ENCODE measurements at places on chromosomes 5 and 9. TPM values are rescaled to one million over a fixed set of nuclear protein-coding genes. Genes with fewer than 3 reads are reported as not detected.

DNA sequence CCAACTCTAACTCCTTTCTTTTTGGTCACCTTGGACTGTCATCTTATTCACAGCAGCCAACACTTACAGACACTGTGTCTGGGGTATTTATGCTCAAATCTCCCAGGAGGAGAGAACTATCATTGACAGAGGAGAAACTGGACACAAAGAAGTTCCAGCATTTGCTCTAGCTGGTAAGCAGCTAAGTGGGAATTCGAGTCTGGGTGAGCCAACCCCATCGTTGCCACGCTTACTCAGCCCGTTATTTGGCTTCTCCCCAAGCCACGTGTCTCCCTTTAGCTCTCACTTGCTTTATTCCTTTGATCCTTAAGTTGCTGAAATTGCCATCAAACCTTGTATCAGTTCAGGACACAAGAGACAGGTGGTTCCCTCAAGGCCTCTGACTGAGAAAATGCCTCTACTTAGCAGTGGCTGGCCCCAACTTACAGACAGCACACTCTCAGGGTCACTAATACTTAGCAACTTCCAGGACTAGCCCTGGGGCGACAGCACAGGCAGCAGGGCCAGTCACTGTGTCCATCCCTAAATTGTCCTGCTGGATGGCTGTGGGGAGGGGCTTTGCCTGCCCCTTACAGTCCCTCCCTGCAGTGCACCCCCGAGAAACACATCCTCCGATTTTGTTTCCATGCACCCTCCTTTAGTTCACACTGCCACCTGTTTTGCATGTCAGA is 1.4 kb downstream of the SLC36A2 start:
- H3K27me3 ChIP-seq: peaks cover 37% of the 10 kb centered on the region
- no peak overlapping the region for H3K4me3 ChIP-seq
- no peaks in the 10 kb centered on the region for H3K4me1 ChIP-seq
- no peaks in the 10 kb centered on the region for H3K36me3 ChIP-seq
- H3K27ac ChIP-seq: no peak overlapping the region

LCP2 gene
- 8.5 TPM for total RNA-seq

GRCh38 chr9:135229701-135230385 is 142.4 kb downstream of the OLFM1 start:
- no peak overlapping the region for H3K4me3 ChIP-seq
- H3K4me1 ChIP-seq: no peaks in the 10 kb centered on the region
- no peaks in the 10 kb centered on the region for H3K36me3 ChIP-seq
- H3K27ac ChIP-seq: no peak overlapping the region
- no peak for DNase-seq

DAB2 gene
- total RNA-seq: not detected

DNA sequence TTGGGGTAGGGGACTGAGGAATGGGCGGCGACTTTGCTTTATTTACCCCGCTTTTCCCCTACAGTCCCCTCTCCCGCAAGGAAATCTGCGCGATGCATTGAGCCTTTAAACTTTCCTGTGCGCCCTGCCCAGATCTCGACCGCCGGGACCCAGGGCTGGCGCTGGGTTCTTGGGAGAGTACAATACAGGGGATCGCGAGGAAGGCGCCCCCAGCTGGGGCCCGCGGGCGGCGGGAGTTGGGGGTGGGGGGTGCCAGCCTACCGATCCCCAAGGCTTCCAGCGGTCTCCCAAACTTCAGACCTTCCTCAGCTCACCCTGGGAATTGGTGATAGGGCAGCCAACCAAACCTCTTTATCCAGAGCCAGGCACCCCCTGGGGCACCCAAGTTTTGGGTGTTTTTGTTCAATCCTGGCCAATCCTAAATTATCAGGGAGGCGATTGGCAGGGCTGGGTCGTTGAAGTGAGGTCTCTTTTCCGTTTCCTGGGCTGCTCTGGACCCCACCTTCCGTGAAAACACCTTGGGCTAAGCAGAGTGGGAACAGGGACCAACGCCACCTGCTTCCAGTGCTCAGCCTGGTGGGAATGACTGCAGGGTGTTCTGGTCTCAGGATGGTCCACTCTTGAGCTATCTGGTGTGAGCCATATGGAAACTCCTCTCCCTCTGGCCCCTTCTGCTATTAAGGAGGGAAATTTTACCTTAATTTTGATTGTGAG is 51.4 kb upstream of the DAB2IP start:
- DNase-seq: no peak
- H3K36me3 ChIP-seq: peaks cover 2% of the 10 kb centered on the region
- peaks cover 57% of the 10 kb centered on the region for H3K27me3 ChIP-seq

- DNase-seq: no peak
- no peaks in the 10 kb centered on the region for H3K4me1 ChIP-seq
- H3K4me3 ChIP-seq: no peak overlapping the region
- no peaks in the 10 kb centered on the region for H3K36me3 ChIP-seq
These were observed 165.6 kb upstream of the FSTL4 start for GRCh38 chr5:133777951-133778350.

DNA sequence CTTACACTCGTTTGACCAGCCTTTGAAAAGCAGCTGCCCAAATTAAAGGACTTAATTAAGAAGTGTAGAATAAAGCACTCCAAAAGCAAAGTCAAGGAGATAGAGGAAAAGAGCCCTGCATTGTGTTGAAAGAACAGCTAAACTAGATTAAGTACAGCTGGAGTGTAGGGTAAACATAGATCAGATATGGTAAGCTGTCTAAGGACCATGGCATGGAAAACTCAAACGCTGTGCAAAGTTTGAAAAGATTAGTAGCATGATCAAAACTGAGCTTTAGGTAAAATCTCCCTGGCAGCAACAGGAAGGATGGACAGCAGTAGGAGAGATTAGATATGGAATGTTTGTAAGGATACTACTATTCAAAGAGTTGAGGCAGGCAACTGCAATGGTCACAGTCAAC is 55.4 kb downstream of the BNC2 start:
- H3K4me3 ChIP-seq: no peak overlapping the region
- H3K27ac ChIP-seq: no peak overlapping the region
- H3K4me1 ChIP-seq: no peaks in the 10 kb centered on the region
- H3K36me3 ChIP-seq: no peaks in the 10 kb centered on the region
- H3K27me3 ChIP-seq: no peaks in the 10 kb centered on the region
- DNase-seq: no peak

GRCh38 chr9:98778711-98779530 is 17.4 kb downstream of the ANKS6 start:
- H3K27ac ChIP-seq: no peak overlapping the region
- peaks cover 23% of the 10 kb centered on the region for H3K36me3 ChIP-seq
- no peaks in the 10 kb centered on the region for H3K4me1 ChIP-seq
- H3K4me3 ChIP-seq: no peak overlapping the region
- H3K27me3 ChIP-seq: no peaks in the 10 kb centered on the region
